Nasal cavity respiratory epithelium epithelial cell of viscerocranial mucosa (primary cell): ENCODE measurements at places on chromosomes 6 and 20. TPM values are rescaled to one million over a fixed set of nuclear protein-coding genes. Genes with fewer than 3 reads are reported as not detected.

The RAMACL gene
- 0.68 and 2.6 TPM in 2 replicates for total RNA-seq

The RHAG gene
- not detected in 2 replicates for total RNA-seq

The OPN5 gene
- under 0.01 TPM in 1 of 2 replicates, not detected in the other for total RNA-seq

The SLC16A10 gene
- not detected in 2 replicates for total RNA-seq

The SLC32A1 gene
- not detected in 2 replicates for total RNA-seq

The ERGIC3 gene
- 335 and 341 TPM in 2 replicates for total RNA-seq

The EDN1 gene
- 20.3 and 21.5 TPM in 2 replicates for total RNA-seq

The TREML2 gene
- total RNA-seq: under 0.01 TPM in 1 of 2 replicates, not detected in the other

The PREX1 gene
- total RNA-seq: 0.14 and 0.34 TPM in 2 replicates

The CEP85L gene
- 6.2 and 13.4 TPM in 2 replicates for total RNA-seq

The CD93 gene
- under 0.01 and 0.14 TPM in 2 replicates for total RNA-seq

The EYS gene
- total RNA-seq: 0.43 TPM in 1 of 2 replicates, not detected in the other
